AG04450 (cell line): ENCODE measurements at places on chromosomes 4 and X.
A peak's percentile ranks its signal among the peaks of the same experiment; 100 is the strongest.

DNA sequence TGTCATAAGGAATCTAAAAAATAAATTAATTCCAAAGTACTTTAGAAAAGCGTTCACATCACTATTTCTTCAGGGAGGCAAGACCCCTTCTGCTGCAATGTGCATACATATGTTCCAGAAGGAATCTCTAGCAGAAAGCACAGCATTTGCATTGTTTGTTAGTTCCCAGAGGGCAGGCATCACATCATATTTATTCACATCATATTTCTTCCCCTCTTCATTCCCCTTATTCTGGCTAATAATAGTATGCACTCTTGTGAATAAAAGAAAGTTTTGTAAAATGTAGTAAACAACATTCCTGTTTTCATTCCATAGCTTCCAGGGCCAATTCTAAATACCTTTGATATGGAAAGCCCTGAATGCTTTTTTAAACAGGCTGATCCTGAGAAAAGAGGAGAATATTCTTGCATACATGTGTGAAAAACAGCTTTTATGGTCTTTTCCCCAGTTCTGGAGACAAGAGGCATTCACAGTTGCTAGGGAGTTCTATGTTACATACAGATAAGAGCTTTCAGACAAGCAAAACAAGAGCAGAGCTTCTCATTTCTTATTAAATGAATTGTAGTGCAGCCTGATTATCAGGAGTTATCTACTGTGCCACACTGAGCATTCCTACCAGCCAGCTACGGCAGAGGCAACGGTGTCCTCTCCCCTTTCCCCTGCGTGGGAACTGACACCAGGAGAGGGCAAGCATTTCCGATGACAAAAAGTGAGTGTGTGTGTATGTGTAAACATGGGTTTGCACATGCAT lies 15.2 kb downstream of the GATB start:
- no peak for DNase-seq

DNA sequence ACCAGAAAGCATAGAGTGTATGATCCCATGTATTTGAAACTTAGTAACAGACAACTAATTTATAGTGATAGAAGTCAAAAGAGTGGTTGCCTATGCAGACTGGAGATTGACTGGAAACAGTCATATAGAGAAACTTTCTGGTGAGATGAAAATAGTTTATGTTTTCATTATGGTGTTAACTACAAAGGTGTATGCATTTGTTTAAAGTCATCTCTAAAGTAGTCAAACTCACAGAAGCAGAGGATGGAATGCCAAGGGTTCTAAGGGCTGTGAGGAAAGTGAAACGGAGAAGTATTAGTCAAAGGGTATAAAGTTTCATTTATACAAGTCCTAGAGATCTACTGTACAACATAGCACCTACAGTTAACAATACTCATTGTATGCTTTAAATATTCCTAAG lies 45.8 kb downstream of the ENOX2 start:
- DNase-seq = no peak

DNA sequence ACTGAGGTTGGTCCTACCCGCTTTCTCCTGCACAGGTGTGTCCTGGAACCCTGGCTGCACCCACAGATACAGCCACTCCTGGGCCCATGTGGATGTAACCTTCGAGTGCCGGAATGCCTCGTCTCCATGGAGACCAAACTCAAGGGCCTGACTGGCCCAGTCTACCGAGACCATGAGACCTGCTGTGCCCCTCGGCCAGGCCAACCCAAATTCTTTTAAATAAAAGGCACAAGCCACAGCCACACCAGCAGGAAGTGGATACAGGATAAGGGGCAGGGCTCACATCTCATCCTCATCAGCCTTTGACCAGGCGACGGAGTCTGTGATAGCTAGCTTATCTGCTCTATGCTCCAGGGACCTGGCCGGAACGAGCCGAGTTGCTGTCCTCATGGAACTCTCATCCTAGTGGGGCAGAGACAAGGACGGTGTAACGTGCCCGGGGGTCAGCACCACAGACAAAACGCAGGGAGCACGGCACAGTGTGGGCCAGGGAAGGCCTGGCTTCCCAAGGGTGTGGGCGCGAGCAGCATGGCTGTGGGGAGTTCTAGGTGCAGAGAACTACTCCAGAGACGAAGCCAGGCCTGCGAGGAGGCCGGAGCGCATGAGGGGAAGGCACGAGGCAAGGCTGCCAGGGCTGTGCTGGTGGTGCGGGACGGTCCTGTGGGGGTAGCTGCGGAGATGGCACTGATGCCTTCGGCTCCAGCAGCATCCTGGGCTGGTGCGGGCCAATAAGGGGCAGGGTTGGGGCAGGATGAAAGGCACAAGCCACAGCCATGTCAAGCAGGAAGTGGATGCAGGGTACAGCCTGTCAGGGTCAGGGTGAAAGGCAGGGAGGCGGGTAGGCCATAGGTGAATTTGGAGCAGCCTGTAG lies 22.7 kb downstream of the NOP14 start:
- no peak for DNase-seq

DNA sequence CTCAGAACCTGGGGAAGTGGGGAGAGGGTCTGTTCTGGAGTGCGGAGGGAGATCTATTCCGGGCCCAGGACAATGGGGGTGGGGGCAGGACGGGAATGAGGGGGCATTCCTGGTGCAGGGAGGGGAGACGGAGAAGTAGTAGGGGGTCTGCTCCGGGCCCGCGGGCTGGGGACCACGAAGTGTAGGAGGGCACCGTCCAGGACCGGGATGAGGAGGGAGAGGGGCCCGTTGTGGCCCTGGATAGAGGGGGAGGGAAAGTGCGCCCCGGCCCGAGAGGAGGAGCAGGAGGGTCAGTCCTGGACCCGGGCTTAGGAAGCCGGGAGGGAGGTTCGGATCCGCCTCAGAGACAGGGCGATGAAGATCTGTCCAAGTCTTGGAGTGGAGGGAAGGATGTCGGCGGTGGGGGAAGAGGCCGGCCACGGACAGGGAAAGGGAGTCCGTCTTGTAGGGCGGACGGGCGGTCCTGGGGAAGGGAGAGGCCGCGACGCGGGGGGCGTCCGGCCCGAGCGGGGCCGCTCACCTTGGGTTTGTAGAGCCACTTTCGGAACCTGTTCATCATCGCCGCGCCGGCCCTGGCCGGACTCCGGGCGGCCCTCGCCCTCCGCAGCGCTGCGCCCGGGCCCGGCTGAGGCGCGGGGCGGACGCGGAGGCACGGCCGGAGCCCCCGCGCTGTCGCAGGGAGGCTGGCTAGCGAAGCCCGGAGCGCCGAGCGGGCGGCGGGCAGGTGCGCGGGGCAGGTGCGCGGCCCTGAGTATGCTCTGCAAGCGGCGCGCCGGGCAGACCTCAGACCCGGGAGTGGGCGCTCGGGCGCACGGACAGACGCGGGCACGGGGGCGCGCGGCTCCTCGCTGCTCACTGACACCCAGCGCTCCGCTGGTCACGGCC lies at the start of gene ZFYVE28:
ZFYVE28 (minus strand) TSS at position 881 of the 885 bp plus-strand sequence; CDS start at position 559, 322 bp downstream.
- no peak for DNase-seq

DNA sequence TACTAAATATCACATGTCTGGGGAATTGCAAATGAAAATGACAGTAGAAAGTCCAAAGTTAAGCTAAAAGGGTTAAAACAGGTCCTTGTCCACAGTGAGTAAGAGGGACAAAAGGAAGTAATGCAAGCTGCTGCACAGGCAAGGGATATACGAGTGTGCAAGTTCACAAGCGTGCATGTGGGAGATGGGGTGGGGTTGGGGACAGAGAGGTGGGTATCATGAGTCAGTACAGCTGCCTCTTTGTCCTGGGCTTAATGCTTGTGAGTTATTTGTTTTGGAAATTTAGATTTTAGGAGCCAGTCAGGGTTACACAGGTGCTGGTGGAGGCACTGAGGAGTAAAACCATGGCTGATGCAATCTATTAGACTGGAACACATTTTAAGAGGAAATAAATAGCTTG lies 3.3 kb upstream of the GPRASP2 start:
- no peak for DNase-seq

DNA sequence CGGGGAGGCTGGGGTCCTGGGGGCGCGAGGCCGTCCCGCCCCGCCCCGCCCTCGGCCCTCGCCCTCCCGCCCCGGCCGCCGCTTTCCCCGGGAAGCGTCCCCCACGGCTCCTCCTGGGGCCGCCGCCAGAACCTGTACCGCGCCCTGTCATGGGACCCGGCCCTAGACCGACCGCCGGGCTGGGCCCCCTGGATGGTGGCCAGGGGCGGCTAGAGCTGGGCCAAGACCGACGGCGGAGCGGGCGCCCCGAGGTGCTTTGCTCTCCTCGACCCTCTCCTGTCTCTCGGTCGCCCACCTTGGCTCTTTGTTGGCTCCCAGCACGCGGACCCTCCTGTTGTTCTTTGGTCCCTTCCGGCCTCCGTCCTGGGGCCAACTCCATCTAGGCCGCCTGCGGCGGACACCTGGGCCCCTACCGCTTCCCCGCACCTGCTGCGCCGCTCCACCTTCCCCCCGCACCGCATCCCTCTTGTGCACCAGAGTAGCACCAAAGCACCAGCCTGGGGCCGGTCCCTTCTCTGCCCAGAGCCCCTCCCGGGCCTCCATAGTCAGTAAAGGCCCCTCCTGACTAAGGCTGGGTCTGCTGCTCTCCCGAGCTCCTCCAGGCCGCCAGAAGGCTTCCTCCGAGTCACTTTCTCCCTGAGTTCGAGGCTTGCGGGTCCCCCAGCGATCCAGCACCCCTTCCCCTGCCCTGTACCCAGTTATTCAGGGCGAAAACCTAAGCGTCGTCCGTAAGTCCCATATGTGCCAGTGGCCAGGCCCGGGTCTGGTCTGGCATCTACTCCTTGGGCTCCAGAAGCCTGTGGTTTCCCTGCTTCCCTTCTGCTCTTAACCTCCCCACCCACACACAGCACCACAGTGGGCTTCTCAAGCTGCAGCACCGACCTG lies 587 bp downstream of the TACC3 start:
- DNase-seq = no peak

DNA sequence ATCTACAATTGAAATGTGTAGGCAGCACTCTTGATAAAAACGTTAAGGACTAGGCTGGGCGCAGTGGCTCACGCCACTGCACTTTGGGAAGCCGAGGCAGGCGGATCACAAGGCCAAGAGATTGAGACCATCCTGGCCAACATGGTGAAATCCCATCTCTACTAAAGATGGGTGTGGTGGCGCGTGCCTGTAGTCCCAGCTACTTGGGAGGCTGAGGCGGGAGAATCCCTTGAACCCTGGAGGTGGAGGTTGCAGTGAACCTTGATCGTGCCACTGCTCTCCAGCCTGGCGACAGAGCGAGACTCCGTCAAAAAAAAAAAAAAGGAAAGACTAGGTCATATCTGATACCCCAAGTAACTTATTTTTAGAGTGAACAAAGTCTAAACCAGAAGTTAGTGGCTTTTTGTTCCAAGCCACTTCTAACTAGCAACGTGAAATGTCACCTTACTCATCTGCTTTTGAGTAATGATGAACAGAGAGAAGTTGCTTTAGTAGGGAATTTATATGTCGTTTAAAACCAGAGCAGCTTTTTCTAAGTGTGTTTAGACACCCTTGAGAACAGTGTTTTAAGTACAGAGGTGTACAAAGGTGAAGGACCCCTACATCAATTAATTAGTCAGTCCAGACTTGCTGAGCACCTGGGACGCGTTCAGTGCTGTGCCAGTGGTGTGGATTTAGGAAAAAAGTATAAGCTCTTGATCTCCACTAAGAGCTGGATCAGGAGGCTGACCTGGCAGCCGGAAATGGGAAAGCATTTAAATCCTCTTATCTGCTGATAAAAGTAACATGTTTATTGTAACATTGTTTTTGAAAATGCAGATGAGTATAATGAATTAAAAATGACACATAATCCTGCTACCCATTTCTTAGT lies 23.5 kb downstream of the SPRY1 start:
- DNase-seq = no peak

- DNase-seq = peak; percentile 80
Observed at GRCh38 chr4:119040694-119041185, 94.9 kb upstream of the MYOZ2 start.

- no peak for DNase-seq
Observed at GRCh38 chr4:133377286-133377685, 228.2 kb downstream of the PCDH10 start.

- no peak for DNase-seq
Observed at GRCh38 chr4:76449362-76449767, 14.3 kb downstream of the SHROOM3 start.

- DNase-seq = no peak
Observed at GRCh38 chr4:2273657-2274319, 11.9 kb upstream of the MXD4 start.

DNA sequence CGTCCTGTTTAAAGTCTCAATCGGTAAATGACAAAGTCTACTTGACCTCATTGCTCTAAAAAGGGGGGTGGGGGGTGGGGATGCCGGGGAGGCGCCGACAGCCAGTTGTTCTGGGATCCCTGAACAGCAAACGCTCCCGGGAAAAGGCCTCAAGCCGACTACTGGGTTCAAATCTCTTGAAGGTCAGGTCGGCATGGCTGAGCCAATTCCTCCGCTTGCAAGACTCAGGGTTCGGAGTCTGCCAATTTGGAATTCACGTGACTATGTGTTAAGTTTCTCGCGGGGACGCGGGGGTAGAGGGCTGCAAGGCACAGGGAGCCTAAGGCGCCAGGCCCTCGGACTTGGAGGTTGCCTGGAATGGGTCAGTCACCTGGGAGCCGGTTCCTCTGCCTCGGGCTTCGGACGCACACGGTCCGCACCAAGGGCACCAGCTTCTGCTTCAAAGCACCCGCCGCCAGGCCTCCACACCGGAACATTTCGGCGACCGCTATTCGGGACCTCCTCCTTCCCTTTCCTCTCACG lies 399 bp downstream of the AIFM1 start:
- no peak for DNase-seq

DNA sequence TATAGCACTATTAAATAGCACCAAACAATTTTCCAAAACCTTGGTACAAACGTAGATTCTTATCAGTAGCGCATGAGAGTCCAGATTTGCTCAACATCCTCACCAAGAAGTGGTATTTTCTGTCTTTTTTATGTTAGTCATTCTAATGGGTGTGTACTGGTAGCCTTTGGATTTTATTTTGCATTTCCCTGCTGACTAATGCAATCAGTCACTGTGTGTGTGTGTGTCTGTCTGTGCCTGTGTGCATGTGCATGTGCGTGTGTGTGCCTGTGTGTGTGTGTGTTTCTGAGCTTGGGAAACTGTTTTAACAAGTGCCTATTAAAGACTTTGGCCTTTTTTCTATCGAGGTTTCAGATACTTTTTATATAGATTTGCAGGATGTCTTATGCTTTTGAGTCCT lies 82.2 kb upstream of the MAGEA10 start:
- DNase-seq = no peak

DNA sequence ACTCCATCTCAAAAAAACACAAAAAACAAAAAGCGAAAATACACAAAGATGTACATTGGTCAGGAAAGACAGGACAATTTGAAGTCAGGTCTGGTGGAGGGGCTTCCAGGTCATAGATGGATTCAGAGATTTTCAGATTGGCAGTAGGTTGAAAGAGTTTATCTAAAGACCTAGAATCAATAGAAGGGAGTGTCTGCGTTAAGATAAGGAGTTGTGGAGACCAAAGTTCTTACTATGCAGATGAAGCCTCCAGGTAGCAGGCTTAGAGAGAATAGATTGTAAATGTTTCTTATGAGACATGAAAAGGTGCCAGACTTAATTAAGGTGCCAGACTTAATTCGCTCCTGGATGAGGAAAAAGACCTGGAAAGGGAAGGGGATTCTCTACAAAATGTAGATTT lies 6.9 kb upstream of the RPS3A start:
- DNase-seq = no peak

GRCh38 chr4:5211282-5211839 lies 160.1 kb downstream of the STK32B start:
- DNase-seq = no peak
